ENCODE measurements at places on chromosomes 5 and 9. TPM values are rescaled to one million over a fixed set of nuclear protein-coding genes. Genes with fewer than 3 reads are reported as not detected.

DNA sequence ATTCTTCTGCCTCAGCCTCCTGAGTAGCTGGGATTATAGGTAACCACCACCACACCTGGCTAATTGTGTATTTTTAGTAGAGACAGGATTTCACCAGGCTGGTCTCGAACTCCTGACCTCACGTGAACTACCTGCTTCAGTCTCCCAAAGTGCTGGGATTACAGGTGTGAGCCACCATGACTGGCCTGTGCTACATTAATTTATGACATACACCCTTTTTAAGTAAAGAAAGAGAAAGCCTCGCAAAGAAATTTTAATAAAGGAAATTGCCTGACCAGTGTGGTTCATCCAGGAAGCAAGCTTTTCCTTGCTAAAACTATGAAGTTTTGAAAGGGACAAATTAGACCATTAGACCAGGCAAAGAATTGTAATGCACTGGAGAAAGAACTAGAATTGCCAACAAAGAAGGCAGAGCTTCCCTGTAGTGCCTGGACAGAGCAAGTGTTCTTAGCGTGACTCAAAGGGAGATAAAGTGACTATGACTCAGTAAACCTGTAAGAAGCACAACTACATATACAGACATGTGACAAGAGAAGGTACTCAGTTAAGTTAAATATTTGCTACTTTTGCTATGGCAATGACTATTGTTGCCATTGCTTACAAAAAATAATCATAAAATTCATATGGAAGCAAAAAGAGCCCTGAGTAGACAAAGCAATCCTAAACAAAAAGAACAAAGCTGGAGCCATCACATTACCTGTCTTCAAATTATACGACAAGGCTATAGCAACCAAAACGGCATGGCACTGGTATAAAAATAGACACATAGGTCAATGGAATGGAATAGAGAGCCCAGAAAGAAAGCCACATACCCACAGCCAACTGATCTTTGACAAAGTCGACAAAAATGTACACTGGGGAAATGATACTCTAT lies 54.6 kb downstream of the FYB1 start:
- no peak for DNase-seq

NACC2 gene
- total RNA-seq, result 35.9 TPM

- peak; percentile 14 for DNase-seq
Observed at GRCh38 chr9:34554211-34555001, 31.6 kb upstream of the ENHO start.

PAIP1 gene
- 117 TPM for total RNA-seq

DNA sequence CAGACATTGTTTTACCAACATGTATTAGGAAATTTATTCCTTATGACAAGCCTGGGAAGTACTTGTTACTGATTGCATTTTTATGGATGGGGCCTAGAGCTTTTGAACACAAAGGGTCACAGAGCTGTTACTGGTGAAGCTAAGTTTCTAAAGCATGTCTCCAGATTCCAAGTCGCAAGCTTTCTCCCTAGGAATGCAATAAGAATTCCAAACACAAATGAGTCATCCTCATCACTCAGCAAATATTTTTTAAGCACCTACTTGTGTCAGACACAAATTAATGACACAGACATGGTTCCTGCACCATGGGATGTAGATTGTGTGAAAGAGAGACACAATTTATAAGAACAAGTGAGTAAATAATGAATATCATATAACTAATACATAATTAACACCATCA lies 11.0 kb upstream of the SH3RF2 start:
- peak; percentile 85 for DNase-seq

DHX29 gene
- 35.8 TPM for total RNA-seq

MSX2 gene
- 2.4 TPM for total RNA-seq

GRCh38 chr9:3916984-3917383 lies 382.9 kb downstream of the GLIS3 start:
- peak; percentile 43 for DNase-seq

GRCh38 chr5:97243353-97243752 lies 60.3 kb upstream of the RIOK2 start:
- DNase-seq, result no peak

GRCh38 chr9:124810663-124811355 lies 33.9 kb downstream of the OLFML2A start:
- DNase-seq, result peak; percentile 85

DNA sequence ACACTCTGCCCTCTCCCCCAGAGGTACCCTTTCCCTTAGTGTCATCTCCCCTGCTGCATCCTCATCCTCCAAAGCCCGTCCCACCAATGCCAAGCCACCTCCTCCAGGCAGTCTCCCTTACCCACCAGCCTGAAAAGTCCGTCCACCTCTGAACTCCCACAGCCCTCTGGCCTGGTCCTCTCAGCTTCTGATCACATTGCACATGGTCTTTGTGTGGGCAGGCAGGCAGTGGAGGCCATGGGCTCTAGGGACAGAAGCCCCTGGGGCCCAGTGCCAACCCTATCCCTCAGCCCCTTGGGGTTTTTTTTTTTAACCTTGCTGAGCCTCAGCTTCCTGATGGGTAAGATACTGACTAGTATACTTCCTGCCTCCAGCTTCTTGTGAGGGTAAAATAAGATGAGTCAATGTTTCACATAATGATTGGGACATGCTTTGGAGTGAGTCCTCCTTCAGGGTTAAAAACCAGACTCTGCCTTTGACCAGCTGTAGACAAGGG lies 19.4 kb downstream of the CSF1R start:
- peak; percentile 88 for DNase-seq

DNA sequence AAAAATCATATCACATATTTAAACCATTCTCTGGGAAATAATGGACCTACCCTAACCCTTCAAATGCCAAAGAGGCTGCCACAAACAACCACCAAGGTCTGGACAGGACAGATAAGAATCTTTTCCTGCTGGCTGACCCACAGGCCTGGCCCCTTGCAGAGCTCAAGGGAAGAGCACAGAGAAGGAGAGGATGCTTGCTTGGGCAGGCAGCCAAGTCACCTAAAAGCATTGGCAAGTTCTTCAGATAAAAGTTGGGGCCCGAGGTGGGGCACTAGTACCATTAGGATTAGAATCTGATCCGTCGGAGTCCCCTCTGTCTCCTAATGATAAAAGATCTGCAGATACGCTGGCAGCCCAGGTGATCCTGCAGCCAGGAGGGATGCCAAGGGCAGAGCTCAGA lies 176.6 kb downstream of the GABBR2 start:
- no peak for DNase-seq

ARL10 gene
- total RNA-seq, result 8.9 TPM

AHRR gene
- total RNA-seq, result 33.7 TPM

UGT3A1 gene
- not detected for total RNA-seq

STKLD1 gene
- 3.4 TPM for total RNA-seq

DNA sequence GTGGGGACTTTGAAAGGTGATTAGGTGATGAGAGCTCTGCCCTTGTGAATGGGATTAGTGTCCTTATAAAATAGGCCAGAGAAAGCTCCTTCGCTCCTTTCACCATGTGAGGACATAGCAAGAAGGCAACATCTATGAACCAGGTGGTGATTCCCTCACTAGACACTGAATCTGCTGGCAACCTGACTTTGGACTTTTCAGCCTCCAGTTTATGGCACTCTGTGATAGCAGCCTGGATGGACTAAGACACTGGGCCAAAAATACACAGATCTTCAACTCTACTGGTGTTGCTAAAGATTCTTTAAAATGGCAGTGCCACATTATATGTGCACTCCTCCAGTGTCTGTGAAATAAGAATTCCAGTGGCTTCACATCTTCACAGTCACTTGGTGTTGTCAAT lies 41.2 kb upstream of the COL15A1 start:
- no peak for DNase-seq

SOX30 gene
- not detected for total RNA-seq

NADK2 gene
- 41.2 TPM for total RNA-seq

REEP2 gene
- 4.4 TPM for total RNA-seq

GRCh38 chr9:34563262-34563661 lies 26.3 kb downstream of the CNTFR start:
- DNase-seq, result no peak

- DNase-seq, result no peak
Observed at GRCh38 chr5:10592601-10593000, 28.7 kb downstream of the ANKRD33B start.

DNA sequence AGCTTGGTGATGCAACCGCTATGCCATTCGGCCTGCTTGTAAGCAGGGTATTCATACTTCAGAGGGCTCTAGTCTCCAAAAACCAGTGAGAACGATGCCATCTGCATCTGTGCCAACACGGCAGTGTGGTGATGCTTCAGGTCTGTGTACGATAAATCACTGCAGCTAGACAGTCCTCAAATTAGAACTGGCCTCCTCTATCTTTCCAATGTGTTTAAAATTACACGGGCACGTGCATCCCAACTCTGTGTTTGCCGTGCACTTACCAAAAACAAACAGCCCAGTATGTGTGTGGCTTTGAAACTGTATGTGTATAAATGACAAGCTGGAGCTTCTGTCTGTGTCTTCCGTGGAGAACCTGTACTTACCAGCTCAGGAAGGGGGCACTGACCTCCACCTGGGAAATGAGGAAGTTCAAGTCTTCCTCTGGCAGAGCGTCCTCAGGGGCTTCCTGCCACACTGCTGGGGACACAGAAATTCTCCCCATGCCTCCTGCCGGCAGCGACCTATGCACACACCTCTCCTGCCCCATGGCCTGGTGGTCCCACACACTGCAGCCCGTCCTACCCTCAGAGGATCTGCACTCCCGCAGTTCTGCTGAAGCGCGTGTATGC lies 12.3 kb downstream of the MED10 start:
- DNase-seq, result no peak

MAN1B1 gene
- 131 TPM for total RNA-seq

GRCh38 chr5:40646266-40646665 lies 33.4 kb upstream of the PTGER4 start:
- DNase-seq, result no peak

MSMP gene
- not detected for total RNA-seq

DNA sequence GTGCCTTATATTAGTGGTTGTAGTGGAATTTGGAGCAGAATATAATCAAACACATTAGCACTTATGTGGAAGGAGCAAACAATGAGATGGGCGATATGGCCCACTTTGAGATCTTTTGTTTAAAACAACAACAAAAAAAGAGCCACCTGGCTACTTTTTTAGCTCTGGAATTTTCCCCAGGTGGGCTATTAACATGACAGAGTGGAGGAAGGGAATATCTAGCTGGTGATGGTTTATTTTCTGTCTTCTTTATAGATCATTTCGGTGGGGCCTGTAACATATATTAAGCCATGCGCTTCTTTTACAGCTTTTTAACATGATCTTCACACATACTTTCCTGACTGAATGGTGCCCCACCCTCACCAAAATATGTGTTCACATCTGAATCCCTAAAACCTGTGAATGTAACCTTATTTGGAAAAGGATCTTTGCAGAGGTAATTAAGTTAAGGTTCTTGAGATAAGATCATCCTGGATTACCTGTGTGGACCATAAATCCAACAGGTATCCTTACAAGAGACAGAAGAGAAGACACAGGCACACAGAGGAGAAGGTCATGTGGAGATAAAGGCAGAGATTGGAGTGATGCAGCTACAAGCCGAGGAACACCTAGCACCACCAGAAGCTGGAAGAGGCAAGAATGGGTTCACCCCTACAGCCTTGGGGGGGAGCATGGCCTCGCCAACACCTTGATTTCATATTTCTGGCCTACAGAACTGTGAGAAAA lies 16.6 kb upstream of the ENTREP1 start:
- DNase-seq, result no peak

MYMK gene
- not detected for total RNA-seq

- DNase-seq, result no peak
Observed at GRCh38 chr5:30539004-30539634, 654.4 kb upstream of the CDH6 start.

GLRA1 gene
- total RNA-seq, result not detected

GRCh38 chr9:132947756-132948155 lies 3.3 kb upstream of the TSC1 start:
- DNase-seq, result no peak

GRCh38 chr5:140363631-140364471 lies 3.9 kb downstream of the SLC4A9 start:
- no peak for DNase-seq

CCL27 gene
- total RNA-seq, result not detected

GRCh38 chr5:1137567-1138444 lies 25.9 kb upstream of the SLC12A7 start:
- no peak for DNase-seq

DNA sequence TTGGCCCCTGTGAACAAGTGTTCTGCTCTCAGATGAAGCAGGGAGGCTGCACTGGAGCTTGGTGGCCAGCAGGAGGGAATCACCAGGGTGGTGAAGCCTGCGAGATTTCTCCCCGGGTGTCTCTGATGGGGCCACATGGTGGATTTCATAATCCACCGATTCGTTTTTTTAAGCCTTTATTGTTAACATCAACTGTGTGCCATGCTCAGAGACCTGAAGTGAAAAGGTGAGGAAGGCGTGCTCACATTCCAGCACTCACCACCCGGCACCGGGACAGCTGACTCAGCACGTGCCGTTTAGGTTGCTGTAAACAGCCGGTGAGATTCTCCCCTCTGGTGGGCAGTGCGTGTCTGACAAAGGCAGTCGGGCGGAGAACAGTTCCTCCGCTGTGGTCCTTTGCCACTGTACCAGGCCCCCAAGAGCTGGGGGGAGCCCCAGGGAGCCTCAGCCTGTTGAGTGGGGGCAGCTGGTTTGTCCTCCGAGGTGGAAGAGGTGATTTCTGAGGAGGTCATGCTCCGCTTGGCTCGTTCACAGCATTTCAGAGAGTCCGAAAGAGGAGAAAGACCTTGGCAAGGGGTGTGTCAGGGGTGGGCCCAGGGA lies 12.7 kb upstream of the AHRR start:
- DNase-seq, result peak; percentile 61

- DNase-seq, result peak; percentile 84
Observed at GRCh38 chr5:67983251-67984110, 232.1 kb upstream of the PIK3R1 start.

TICAM2 gene
- 1.9 TPM for total RNA-seq

SNAPC4 gene
- 8.2 TPM for total RNA-seq

DNA sequence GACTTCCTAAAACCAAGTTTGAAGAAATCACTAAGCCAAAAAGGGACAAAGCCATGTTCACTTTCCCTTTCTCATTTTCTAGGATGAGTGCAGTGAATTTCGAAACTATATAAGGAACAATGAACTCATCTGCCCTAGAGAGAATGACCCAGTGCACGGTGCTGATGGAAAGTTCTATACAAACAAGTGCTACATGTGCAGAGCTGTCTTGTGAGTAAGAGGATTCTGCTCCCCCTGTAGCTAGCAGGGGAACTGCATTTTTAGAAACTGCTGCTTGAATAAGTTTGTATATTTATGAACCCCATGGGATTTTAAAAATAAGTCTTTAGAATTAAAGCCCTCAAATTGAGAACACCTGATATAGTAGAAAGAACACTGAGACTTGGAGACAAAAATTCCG lies 42.7 kb upstream of the SPINK14 start:
- peak; percentile 39 for DNase-seq

Measured in GM23248 (cell line).